ENCODE measurements at places on chromosomes 12 and 14. TPM values are rescaled to one million over a fixed set of nuclear protein-coding genes. Genes with fewer than 3 reads are reported as not detected.

- no peak for DNase-seq
Measured at GRCh38 chr14:104714681-104715080, 9.3 kb upstream of the ADSS1 start.

DNA sequence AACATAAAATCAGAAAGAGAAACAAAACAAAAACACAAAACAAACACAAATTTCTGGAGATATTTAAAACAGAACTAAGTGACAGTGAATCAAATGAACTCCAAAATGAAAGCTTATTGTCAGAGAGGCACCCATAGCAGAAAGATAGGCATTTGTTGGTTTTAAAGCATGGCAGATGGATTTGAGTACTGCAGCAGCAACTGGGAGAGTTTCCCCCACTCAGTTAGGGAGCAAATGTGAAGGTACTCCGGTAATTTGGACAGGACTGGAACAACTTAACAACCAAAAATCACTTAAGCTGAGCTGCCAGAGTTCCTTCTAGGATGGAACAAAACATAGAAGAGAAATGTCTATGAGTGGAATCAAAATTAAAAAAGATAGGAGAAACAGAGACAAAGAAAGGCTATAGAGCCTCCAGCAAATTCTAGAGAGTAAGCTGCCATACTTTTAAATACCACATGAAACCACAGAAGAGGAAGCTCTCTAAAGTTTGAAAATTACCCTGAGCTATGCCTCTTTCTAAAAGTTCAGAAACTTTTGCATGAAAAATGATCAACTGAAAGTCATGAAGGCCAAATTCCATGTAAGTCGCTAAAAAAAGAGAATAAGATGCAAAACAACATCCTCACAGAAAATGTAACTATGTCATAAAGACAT lies 1248.3 kb upstream of the USP15 start:
- DNase-seq: no peak

DNA sequence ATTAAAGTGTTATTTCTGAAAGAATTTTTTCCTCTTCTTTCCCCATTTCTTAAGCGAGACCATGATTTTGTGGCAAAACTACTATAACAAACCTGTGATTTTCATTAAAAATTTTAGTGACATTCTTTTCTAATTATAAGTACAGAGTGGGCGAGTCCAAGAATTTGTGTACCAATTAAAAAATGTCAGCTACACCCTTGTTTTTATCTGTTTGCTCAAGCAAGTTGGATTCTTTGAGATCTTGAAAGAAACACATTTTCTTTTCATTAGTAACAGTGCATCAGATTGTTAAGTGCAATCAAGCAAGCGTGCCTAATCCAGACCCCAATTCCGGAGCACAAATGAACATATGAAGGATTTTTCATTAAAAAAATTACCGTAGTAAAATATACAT lies 338.8 kb upstream of the DDHD1 start:
- no peak for DNase-seq

DNA sequence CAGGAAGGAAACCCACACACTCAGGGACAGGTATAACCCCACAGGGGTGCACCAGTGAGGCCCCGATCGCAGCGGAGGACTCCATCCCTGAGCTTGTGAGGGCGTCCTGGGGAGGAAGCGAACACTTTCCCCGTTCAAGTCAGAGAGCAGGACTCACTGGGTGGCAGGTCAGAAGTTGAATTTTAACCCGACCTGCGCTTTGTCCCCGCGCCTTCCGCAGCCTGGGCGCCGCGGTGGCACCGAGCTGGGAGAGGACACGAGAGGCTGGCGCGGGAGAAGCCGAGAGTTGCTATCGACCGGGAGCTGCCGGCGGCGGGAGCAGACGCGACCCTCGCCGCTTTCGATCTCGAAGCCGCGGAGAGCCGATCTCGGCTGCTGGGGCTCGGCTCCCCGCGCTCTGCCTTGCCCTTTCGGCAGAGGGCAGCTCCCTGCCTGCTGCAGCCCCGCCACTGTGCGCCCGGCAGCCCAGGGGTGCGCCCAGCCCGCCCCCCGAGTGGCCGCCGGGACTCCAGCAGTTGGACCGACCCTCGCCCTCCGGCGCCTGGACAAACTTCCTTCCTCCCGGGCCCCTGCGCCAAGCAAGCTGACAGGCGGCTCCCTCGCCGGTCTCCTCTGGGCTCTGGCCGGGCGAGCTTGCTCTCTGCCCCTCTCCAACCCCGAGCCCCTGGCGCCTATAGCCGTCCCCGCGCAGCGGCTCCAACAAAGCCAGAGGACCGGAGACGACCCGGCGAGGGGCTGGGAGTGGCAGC lies 918 bp downstream of the LIN7A start:
- DNase-seq: no peak

GRCh38 chr14:77950371-77951063 lies 150.6 kb downstream of the ADCK1 start:
- DNase-seq: no peak

- DNase-seq: no peak
Measured at GRCh38 chr12:31832740-31833729, 104.2 kb upstream of the AMN1 start.

Gene TPH2
- polyA plus RNA-seq: 0.23 TPM
